AML-193 (cell line): ENCODE measurements at places on chromosomes 13 and 19.

GRCh38 chr19:40159744-40160143 is 31.5 kb upstream of the MAP3K10 start:
- DNase-seq = no peak

- no peak for DNase-seq
Measured at GRCh38 chr13:98216711-98217285, 39.7 kb upstream of the RNF113B start.

GRCh38 chr19:4012975-4013634 is 5.6 kb downstream of the PIAS4 start:
- no peak for DNase-seq

GRCh38 chr19:54439174-54439851 is 9.7 kb upstream of the LENG8 start:
- DNase-seq = peak; percentile 49

GRCh38 chr13:100214886-100215285 is 126.0 kb downstream of the PCCA start:
- no peak for DNase-seq

GRCh38 chr19:19642506-19643157 is 825 bp downstream of the GMIP start:
- peak; percentile 14 for DNase-seq

DNA sequence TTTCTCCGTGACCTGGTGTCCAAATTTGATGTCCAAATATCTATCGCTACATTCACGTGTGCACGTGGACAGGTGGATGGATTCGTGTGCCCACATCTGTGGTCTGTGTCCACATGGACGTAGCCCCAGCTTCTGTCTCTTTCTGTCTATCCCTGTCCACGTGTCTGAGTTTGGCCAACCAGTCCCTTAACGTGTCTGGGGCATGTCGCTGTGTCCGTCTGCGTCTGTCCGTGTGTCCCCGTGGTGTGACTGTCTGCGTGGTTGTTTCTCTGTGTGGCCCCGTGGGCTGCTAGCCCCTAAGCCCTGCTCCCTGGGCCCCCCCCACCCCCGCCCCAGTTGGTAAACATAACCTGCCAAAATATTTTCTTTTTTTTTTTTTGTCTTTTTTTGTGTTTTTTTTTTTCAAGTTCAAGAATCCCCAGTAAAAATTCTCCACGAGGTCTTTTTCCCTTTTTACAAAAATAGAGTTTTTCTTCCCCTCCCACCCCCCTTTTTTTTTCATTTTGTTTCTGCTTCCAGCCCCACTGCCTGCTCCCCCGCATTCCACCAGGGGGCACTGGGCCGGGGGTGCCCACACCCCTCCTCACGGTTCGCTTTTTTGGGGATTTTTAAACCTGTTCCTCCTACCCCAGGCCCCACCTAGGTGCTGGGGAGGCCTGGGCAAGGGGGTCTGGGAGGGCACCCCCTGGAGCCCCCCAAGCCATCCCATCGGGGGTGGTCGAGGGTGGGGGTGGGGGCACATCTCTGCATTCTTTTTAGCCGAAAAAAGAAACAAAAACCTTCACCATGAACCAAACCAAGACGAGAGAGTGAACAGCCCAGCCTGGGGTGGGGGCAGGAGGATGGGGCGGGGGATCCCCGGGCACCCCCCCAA is 18.3 kb downstream of the PRKCSH start:
- DNase-seq = no peak

DNA sequence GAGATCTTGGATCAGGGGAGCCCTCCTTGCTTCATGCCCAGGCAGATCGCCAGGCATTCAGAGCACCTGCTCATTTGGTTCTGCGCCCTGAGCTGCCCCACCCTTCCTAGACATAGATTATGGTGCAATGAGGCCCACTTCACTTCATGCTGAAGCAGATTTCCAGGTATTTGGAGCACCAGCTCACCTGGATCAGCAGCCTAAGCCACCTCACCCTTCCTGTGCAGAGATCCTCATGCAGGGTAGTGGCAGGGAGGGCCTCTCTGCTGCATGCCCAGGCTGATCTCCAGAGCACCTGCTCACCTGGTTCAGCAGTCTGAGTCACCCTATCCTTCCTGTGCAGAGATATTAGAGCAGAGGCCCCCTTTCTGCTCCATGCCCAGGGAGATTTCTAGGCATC is 1966.1 kb downstream of the PCDH9 start:
- no peak for DNase-seq

GRCh38 chr19:15291548-15292021 is 40.8 kb downstream of the BRD4 start:
- no peak for DNase-seq

DNA sequence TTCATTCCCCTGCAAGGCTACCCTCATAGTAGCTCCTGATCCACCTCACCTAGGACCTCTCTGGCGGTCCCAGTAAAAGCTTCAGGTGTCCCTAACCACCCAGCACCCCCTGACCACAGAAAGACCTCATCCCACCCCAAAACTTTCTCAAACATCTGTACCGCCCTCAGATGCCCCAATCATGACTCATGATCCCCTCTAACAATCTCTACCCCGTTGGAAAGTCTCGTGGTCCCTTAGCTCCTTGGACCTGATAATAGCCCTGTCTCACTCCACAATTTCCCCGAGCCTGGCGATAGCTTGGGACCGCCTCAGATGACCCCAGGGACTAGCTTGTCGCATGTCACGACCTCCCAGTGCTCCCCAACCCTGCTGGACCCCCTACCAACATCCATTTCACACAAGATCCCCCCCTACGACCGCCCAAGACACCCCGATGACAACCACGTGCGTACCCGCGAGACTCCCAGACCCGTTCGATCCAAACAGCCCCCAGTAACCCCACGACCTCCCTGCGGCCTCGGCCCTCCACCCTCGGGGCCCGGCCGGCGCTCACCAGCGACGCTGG is 450 bp downstream of the NDUFA11 start:
- DNase-seq = no peak
